ENCODE measurements at places on chromosomes 7 and 10.

DNA sequence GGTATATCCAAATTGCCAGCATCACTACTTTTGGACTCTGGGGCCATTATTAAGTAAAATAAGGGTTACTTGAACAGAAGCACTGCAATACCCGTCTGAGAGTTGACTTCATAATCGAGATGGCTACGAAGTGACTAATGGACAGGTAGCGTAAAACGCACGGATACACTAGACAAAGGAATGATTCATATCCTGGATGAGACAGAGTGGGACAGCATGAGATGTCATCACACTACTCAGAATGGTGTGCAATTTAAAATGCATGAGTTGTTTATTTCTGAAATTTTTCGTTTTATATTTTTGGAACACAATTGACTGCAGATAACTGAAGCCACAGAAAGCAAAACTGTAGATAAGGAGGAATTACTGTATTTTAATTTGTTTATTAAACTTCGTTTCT is 421.5 kb upstream of the LRGUK start:
- no peak for DNase-seq

DNA sequence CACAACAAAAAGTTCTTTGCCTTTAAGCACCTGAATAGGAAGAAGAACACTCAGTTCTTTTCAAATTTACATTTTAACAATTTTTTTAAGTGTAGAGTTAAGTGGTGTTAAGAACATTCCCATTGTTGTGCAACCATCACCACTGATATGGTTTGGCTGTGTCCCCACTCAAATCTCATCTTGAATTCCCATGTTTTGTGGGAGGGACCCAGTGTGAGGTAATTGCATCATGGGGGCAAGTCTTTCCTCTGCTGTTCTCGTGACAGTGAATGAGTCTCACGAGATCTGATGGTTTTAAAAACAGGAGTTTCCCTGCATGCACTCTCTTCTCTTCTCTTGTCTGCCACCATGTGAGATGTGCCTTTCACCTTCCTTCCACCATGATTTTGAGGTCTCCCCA is 155.7 kb downstream of the PLXNA4 start:
- no peak for DNase-seq

GRCh38 chr7:141362580-141363435 is 188.4 kb upstream of the AGK start:
- DNase-seq = no peak

GRCh38 chr7:151427705-151428377 is 12.1 kb downstream of the CRYGN start:
- DNase-seq = no peak

- DNase-seq = no peak
These were observed 66.4 kb downstream of the MTURN start for GRCh38 chr7:30201161-30201666.
